ENCODE measurements at places on chromosomes 5 and 9.
A peak's percentile ranks its signal among the peaks of the same experiment; 100 is the strongest.

GRCh38 chr5:776862-777711 is 7.4 kb downstream of the ZDHHC11B start:
- no peak for DNase-seq

DNA sequence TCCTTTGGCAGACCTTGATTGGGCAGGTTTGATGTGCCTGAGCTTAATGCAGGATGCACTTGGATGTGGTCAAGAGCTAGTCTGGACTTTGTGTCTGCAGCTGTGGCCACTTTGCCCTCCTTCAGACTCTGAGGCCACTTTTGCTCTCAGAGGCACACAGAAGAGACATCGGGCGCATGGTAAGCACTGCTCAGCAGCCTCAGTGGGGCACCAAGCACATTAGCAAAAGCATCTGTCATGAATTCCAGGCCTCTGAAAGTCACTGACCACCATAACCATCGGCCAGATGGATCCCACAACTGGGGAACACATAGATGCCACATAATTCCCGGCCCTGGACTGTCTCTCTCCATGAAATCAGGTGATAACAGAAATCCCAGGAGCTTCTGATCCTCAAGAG is 34.3 kb upstream of the ZNF782 start:
- DNase-seq, result no peak

DNA sequence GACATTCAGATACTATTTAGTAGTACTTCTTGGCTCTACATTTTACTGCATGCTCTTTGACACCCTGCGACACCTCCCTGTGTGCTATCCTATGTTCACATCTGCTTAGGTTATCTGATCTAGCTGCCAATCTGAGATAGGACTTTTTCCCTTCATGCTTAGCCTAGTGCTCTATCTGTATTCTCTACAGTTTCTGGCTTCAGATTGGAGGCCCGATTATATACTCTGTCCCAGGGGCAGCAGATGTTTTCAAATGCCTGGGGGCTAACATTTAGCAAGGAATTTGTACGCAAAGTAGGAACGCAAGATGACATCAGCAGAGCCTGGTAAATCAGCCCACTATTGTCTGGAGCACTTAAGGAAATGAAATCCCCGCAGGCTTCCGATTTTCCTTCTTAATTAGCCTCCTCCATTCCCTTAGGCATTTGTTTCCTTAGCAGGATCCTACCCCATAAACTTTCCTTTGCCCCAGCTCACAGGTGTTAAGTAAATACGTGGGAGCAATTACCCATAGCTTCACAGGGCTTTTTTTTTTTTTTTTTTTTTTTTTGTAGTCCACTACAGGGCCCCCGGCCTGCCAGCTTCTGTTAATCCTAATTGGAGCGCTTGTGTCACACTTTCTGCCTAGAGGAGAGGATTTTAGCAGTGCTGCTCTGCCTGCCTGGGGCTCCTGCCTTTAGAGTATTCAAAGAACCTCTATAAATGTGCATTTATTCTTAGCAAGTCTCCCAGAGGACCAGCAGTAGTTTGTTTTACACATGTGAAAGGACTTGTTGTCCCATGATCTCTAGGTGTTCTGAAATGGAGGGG is 61.1 kb upstream of the LPAR1 start:
- no peak for DNase-seq

DNA sequence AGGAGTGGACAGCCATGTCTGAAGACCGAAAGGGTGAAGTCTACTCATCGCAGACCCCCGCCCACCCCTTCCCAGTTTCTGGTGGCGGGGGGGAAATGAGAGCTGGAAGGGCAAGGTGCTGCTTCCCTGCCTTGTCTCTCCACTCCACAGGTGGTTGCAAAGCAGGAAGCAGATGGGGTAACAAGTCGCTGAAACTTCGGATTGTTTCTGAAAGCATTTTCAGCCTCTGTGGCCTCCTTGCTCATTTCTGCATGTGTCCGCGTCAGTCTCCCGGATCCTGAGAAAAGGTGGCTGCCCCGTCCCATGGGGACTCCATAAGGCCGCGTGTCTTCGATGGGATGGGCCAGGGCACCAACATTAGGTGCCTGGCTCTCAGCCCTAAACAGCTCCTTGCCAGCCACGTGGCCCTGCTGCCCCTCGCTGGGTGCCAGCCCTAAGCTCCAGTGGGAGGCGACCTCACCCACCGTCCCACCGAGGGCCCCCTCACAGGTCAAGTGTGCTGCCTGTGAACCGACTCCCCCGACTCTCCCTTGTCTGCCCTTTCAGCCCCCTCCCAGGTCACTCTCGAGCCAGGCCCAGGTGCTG is 971 bp downstream of the PHYKPL start:
- no peak for DNase-seq

DNA sequence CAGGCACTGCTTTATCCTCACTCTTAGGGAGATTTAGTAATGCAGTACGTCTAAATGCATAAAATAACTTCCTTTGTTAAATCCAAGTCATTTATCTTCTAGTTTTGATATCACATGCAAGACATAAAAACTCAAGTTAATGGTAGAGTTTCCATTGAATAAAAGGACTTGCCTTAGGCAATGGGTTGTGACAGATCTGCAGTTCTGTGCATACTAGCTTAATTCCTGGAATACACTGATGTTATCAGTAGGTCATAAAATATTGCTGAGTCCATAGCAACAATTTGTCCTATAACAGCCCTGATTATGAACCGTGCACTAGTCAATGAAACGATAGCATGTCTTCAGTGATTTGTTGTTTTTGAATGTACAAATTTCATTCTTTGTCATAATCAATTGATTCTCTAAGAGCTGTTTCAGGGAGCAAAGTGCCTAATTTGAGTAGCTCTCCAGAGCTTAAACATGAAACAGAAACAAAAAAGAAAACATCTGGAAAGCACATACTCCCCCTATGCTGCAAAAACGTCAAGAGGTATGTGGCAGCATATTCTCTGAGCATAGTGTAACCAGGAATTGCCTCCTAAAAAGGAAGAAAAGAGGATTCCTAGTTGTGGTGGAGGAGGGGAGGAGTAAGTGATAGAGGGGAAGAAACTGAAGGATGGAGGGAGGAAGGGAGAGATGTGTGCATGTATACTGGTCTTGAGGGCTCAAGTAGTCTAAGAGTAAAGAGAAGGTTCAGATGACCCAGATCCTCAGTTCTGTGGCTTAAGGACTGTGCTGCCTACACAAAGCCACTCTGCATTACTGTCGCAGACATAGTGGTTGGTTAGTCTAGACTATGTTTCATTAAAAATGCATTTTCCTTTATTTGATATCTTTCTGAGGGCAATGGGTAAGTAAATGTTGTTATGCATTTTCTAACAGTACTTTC is 589.2 kb downstream of the PRR16 start:
- no peak for DNase-seq

DNA sequence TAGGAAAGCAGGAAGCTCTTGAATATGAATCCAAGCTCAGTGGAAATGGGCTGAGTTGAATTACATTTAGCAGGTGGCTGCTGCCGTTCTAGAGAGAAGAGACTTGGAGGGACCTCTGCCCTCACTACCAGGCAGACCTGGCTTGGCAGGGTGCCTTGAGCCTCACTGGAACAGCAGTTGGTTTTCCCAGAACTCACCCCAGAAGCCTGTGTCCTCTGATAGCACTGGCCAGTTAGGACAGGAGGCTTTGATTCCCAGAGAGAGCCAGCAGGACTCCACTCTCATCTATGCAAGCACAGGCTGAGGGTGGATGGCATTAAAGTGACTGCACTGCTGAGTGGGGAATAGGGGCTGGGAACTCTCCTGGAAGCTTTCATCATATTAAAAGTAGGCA is 54.8 kb downstream of the PWWP2A start:
- DNase-seq, result no peak

DNA sequence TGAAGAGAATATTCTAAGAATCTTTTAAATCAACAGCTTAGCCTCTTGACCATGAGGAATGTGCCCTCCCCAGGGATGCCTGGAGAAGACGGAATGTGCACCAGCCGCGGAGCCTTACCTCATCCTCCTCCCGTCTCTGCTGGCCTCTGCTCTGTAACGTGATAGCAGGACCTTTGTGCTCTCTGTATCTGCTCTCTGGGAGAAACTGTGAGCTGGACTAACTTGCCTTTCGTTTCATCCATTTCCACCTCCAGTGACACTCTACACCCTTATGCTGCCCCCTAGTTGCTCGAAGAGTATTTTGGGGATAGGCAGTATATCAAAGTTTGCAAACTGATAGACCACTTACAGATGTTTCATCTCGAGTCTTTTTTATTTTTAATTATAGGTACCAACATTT is 141.4 kb downstream of the NPR3 start:
- no peak for DNase-seq

- DNase-seq, result no peak
These were observed 79.5 kb upstream of the LHFPL2 start for GRCh38 chr5:78727786-78728761.

DNA sequence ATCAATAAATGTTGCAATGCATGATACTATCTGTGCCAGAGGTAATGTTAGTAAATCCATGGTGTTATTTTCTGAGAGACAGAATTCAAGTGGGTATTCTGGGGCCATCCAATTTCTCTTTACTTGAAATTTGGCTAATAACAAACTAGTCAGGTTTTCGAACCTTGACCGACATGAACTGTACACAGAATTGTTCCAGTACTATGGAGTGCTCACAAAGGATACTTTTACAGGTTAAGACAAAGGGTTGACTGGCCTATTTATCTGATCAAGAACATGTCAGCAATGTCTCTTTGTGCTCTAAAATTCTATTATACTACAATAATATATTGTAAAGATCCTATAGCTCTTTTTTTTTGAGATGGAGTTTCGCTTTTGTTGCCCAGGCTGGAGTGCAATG is 18.2 kb downstream of the MLANA start:
- DNase-seq, result no peak

DNA sequence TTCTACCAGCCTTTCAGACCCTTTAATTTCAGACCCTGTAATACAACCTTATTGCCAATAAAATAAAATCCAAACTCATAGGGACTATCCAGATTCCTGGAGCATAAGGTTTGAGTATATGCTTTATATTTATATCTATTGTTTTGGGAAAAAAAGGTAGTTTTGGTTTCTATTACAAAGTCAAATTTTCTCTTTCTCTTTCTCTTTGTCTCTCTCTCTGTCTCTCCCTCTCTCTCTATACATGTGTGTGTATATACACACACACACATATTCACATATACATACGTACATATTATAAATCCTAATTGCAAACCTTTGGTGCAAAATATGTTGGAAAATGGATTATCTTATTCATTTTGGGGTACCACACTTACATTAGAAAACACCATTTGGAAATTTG is 39.0 kb downstream of the TMEM232 start:
- DNase-seq, result no peak

GRCh38 chr9:75001719-75002421 is 26.2 kb downstream of the CARNMT1 start:
- DNase-seq, result peak; percentile 81

- no peak for DNase-seq
These were observed 18.5 kb upstream of the EXOC3 start for GRCh38 chr5:424301-425110.

- no peak for DNase-seq
These were observed 185.6 kb downstream of the EFNA5 start for GRCh38 chr5:107485184-107485583.

DNA sequence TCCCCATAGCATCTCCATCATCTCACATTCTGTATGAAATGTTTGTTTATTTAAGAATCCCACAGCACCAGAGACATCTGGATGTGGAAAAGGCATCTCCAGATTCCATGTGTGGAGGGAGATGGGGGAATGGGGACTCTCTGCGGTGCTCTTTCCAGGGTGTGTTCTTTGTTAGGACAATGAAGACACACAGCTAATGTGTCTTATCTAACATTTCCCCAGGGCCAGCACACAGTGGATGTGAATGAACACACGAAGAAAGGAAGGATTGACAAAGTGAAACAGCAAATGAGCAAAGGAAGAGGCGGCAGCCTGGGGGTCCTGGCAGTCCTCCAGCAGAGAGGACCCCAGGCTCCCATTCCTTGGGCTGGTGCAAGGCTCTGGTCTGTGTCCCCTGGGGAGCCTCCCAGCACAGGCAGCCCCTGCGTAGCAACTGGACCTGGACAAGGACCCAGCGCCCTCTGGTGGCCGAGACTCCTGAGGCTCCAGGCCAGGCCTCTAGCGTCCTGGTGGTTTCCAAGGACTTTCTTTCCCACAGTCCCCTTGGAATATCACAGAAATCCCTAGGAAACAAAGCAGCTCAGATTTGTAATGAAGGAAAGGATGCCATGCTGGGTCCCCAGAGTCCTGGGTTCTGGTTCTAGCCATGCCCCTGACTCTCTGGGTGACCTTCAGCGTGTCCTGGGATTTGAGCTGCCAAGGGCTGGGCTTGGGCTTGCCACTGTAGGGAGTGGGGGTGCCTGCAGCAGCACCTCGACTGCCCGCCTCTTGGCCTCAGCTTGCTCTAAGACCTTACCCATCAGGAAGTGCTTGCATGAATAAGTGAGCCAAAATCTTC is 3.5 kb upstream of the PDLIM7 start:
- DNase-seq, result peak; percentile 32

GRCh38 chr9:92988215-92988768 is 41.0 kb downstream of the FGD3 start:
- DNase-seq, result no peak

Data from NCI-H510A treated with DMSO at 0.1 percent for 48 hours (cell line).